NCI-H187 treated with DMSO at 0.1 percent for 48 hours (cell line): ENCODE measurements at places on chromosomes 2 and 18.

- DNase-seq = no peak
These were observed 108.3 kb upstream of the NRP2 start for GRCh38 chr2:205574001-205574400.

DNA sequence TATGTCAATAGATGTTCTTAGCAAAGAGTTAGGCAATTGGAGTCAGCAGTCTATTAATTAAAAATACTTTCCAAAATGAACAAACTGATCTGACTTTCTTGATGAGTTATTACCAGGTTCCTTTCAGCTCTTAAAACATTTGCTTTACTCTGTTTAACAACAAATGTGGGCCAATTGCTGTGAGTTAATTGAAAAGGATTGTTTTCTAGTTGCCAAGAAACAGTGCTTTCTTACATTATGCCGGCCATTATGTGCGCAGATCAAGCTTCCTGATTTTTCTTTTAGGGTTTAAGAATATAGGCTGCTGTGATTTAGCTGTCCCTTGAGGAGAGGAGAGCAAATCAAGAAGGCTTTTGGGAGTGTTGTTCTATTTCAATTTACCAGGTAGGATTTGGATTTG lies 50.5 kb upstream of the ITPRID2 start:
- no peak for DNase-seq

GRCh38 chr2:32485399-32485798 lies 128.6 kb downstream of the BIRC6 start:
- DNase-seq = no peak

DNA sequence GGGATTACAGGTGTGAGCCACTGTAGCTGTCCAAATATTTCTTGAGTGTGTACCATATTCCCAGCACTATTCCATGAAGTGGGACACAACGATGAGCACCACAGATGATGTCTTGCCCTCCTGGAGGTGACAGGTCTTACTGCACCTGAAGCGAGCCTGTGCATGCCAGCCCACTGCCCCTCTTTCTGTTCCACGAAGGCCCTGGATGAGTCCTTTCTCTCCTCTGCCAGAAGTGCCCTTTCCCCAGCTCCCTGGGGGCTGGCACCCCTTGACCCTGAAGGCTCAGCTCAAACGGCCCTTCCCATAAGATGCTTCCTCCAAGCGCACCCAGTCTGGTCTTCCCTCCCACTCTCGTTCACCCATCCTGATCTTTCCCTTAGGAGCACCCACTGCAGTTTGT lies 5.5 kb downstream of the ATP6V1B1 start:
- no peak for DNase-seq

DNA sequence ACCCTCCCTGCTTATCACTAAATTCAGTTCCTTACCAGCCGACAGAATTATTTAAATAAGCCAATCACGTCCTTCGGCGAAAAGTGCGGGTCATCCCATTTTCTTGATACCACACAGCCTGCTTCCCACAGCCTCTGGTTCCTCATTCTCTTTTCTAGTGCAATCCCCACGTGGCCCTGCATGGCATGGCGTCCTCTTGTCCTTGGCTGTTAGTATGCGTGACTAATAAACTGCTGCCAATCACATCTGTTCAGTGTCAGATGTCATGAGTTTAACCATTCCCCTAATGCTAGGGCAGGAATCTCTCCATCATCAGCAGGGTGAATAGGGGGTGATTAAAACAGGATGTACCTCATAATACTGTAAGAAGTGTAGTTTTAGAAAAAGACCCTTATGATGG lies 62.8 kb upstream of the TSPYL6 start:
- DNase-seq = no peak

DNA sequence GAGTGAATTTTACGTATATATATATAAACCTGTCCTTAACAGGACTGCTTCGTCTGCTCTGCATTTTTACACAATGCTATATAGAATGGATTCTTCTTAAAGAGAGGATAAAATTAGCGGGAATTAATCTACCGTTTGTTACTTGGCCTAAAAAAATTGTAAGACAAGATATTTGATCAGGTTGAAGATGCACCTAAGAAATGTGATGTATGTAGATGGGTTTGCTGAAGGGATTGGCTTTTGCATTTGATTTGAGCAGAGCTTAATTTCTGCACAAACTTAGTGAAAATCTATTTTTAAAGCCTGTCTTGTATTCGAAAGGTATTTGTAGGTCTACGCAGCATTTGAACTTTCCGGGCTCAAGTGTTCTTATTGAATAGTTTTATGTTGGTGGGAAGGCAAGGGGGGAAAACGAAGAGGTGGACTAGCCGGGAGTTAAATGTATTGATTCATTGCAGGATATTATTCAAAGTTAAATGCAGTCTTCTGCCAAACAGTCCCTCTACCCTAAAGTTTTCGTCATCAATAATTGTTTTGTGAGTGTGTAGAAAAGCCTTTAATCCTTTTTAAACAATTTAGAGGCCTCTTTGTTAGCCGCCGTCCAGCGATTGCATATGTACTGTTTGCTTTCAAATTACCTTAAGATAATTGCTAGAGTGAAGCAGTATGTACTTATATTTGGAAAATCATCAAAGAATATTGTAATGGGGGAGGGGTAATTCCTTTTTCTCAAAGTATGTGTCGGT lies 1.2 kb downstream of the PPP1CB start:
- DNase-seq = no peak

DNA sequence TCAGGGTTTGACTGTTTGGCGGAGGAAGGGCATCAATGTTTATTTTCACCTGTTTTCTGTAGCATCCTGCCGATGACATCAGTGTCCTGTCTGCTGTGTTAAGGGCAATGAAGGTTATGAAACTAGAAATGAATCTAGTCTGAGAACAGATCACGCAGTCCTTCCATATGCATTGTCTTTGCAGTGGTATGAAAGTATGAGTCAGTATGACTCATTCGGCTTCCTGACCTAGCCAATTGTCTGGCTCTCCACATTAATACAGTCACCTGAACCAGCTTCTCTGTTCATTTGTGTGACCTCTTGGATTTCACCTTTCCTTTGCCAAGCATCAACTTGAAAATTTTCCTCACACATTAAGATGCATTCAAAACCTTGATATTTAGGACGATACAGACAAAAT lies 353.8 kb downstream of the RND3 start:
- no peak for DNase-seq

- DNase-seq = no peak
These were observed 126.1 kb downstream of the HNMT start for GRCh38 chr2:138090330-138090729.

DNA sequence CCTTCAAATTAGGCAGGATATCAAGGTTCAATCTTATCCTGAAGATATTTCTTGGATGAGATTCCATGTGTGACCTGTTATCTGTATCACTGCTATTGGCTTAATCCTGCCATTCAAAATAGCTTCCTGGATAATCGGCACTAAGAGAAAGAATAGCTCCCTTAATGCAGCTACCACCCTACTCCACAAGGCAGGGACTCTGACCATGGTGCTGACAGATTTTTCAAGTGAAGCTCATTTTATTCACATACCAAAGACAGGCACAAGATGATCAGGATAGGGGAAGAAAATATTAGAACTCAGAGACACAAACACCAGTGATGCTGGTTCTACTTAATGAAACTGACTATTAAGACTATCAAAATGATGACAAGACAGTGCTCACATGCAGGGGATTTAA lies 74.9 kb downstream of the ORC4 start:
- no peak for DNase-seq

GRCh38 chr2:156576005-156576404 lies 139.8 kb downstream of the GPD2 start:
- DNase-seq = no peak

DNA sequence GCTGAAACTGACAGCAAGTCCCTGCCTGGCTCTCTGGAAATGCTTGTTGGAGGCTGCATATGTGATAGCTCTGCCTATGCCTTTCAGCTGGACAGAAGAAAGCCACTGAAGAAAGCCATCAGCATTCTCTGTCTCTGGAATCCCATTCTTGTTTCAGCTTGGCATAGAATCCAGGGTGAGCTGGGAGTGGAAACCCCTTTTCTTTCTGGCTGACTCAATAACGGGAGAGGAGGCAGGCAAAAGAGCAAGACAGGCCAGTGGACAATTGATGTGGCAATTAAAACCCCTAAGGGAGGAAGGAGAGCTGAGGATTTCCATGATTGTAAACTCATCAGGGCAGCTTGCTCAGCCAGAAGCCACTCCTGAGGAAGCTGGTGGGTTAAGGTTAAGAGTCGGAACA lies 208.1 kb downstream of the CLIP4 start:
- no peak for DNase-seq
